Effector memory CD8-positive, alpha-beta T cell (primary cell): ENCODE measurements at places on chromosomes 2 and 18.
A peak's percentile ranks its signal among the peaks of the same experiment; 100 is the strongest.

GRCh38 chr18:42839408-42839807 is 276.1 kb downstream of the RIT2 start:
- no peak overlapping the region for H3K27ac ChIP-seq
- H3K4me1 ChIP-seq = no peaks in the 10 kb centered on the region
- H3K27me3 ChIP-seq = no peaks in the 10 kb centered on the region
- no peaks in the 10 kb centered on the region for H3K36me3 ChIP-seq

- no peak overlapping the region for H3K4me3 ChIP-seq
- peaks cover 42% of the 10 kb centered on the region for H3K27me3 ChIP-seq
- no peak overlapping the region for H3K27ac ChIP-seq
- no peak for DNase-seq
Observed at GRCh38 chr18:8998481-8999217, 103.8 kb upstream of the NDUFV2 start.

- H3K27ac ChIP-seq = peak overlapping the region; percentile 42
- H3K4me1 ChIP-seq = no peaks in the 10 kb centered on the region
- peaks cover 14% of the 10 kb centered on the region for H3K36me3 ChIP-seq
- no peak overlapping the region for H3K4me3 ChIP-seq
- H3K27me3 ChIP-seq = no peaks in the 10 kb centered on the region
Observed at GRCh38 chr2:148987286-148987685, 51.2 kb upstream of the LYPD6B start.

DNA sequence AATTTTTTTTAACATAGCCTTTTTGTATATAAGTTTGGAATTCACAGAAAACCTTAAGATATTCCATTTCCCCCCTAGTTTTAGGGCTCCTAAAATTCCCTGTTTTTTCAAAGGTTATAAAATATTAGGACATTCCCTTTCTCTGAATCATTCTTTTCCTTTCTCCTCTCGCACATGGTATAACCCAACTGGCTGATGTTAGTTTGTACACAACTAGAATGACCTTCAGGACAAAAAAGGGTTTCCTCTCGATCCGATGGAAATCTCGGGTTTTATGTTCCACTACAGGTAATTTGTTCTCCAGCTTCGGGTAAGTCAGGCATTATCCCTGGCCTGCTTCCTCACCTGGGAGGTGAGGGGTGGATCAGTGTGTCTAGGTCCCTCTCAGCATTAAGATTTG is 215.1 kb downstream of the LDLRAD4 start:
- no peaks in the 10 kb centered on the region for H3K27me3 ChIP-seq
- no peaks in the 10 kb centered on the region for H3K36me3 ChIP-seq
- no peak overlapping the region for H3K4me3 ChIP-seq
- H3K4me1 ChIP-seq = no peaks in the 10 kb centered on the region

DNA sequence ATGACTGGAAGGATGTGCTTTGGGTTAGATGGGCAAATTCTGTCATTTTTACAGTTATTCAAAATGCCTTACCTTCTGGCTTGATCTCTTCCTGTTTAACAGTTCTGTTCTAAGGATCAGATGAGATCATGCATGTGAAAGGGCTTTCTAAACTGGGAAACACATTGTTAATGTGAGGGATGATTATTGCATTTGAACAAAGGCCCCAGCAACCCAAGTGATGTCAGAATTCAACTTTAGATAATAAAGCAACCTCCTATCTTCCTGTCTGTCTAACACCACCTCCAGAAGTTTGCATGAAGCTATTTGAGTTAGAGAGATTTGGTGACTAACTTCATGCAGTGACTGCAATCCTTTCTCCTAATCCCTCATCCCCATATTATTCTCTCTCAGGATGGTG is 77.8 kb upstream of the B3GNT2 start:
- H3K27me3 ChIP-seq = no peaks in the 10 kb centered on the region
- H3K27ac ChIP-seq = peak overlapping the region; percentile 44
- H3K4me1 ChIP-seq = peaks cover 22% of the 10 kb centered on the region
- no peaks in the 10 kb centered on the region for H3K36me3 ChIP-seq
- no peak overlapping the region for H3K4me3 ChIP-seq

GRCh38 chr2:84816426-84817026 is 64.4 kb downstream of the TRABD2A start:
- DNase-seq = no peak
- peaks cover 29% of the 10 kb centered on the region for H3K4me1 ChIP-seq
- no peaks in the 10 kb centered on the region for H3K36me3 ChIP-seq
- peak overlapping the region; percentile 35 for H3K27ac ChIP-seq
- no peaks in the 10 kb centered on the region for H3K27me3 ChIP-seq

DNA sequence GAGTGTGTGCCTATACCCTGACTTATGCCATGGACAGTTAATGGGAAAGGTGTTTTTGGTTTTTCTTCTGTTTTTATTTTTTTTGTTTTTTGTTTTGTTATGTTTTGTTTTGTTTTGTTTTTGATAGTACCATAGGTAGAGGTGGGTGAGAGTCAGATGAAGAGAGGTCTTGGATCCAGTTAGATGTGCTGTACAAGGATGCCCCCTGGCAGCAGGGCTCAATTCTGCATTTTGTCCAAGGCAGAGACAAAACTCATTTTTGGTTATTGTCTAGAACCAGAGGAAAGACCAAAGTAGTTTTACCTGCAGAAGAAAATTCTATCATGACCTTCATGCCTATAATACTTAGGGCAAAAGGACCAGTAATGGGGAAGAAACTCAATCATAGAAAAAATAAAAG is 48.5 kb downstream of the SLC5A7 start:
- no peaks in the 10 kb centered on the region for H3K4me1 ChIP-seq
- no peak for DNase-seq
- H3K27me3 ChIP-seq = no peaks in the 10 kb centered on the region
- H3K27ac ChIP-seq = no peak overlapping the region
- H3K4me3 ChIP-seq = no peak overlapping the region

DNA sequence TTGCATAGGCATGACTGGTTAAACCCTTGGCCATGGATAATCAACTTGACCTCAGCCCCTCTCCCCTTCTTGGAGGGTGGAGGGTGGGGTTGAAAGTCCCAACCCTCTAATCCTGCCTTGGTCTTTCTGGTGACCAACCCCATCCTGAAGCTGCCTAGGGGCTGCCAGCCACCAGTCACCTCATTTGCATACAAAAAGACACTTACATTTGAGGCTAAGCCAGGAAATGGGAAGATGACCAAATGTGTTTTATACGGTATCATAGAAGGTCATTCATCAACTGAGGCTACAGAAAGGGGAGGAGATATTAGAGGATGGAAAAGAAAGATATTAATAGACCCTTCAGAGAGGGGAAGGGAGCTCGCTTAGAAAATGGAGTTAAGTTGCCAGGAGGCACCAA is 96.8 kb downstream of the NCK2 start:
- H3K36me3 ChIP-seq = peaks cover 11% of the 10 kb centered on the region
- peak overlapping the region; percentile 86 for H3K27ac ChIP-seq
- H3K4me3 ChIP-seq = no peak overlapping the region
- H3K27me3 ChIP-seq = no peaks in the 10 kb centered on the region

DNA sequence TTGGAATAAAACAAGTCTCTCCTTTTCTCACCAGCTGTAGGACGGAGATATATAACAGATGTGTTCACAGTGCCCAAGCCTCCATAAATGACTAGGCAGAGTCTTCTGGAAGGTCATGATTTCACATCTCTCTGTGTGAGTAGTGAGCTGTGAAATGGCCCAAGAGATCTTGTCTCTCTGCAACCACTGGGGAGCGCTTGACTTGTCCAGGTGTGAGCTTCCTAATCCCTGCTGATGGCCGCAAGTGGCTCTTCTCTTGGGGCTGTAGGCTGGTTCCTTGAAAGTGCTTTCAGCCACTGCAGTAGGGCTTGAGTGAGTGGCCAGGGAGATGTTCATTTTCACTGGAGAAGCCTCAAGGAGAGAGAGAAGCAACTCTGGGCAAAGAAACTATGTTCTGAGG is 38.1 kb upstream of the OTOS start:
- H3K27me3 ChIP-seq = peaks cover 88% of the 10 kb centered on the region
- no peak overlapping the region for H3K27ac ChIP-seq
- H3K36me3 ChIP-seq = no peaks in the 10 kb centered on the region
- H3K4me1 ChIP-seq = no peaks in the 10 kb centered on the region

GRCh38 chr18:12491611-12492435 is 84.1 kb downstream of the PRELID3A start:
- no peaks in the 10 kb centered on the region for H3K4me1 ChIP-seq
- no peak for DNase-seq
- no peaks in the 10 kb centered on the region for H3K27me3 ChIP-seq
- H3K36me3 ChIP-seq = no peaks in the 10 kb centered on the region

DNA sequence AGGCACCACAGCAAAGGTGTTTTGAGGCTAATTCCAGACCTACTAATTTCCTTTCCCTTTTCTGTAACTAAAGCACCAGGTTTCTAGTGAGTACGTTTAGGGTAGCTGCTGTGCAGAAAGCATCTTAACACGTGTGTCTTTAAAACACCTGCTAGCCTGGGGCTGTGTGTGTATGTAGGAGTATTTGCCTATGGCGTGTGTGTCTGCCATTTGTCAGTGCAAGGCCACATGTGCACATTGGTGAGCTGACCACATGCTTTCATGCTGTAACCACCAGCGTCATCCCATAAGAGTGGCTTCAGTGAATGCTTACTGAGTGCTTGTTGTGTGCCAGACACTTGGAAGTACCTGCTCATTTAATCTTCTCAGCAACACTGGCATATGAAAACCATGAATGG is 241.6 kb downstream of the SEPTIN10 start:
- H3K27ac ChIP-seq = no peak overlapping the region
- no peaks in the 10 kb centered on the region for H3K4me1 ChIP-seq
- no peak overlapping the region for H3K4me3 ChIP-seq
- peaks cover 12% of the 10 kb centered on the region for H3K27me3 ChIP-seq
- no peak for DNase-seq

DNA sequence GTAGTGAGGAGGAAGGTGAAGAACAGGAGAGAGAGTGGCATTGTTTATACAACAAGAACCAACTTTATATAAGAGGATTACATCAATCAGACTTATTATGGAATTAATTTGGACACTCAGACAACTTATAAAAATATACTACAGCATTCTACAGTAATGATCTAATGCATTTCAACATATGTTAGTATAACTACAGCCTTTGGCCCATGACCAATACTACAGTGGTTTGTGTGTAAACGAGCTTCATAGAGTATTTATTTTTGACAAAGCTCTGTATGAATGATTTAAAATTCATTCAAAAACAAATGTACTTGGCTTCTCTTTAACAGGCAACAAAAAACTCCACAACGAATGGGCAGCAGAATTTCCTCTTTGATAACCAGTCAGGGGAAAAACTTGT is 72.8 kb downstream of the ZNF521 start:
- DNase-seq = no peak
- H3K27ac ChIP-seq = no peak overlapping the region
- no peak overlapping the region for H3K4me3 ChIP-seq
- H3K36me3 ChIP-seq = no peaks in the 10 kb centered on the region
- peaks cover 9% of the 10 kb centered on the region for H3K27me3 ChIP-seq

GRCh38 chr2:8487461-8487932 is 194.4 kb upstream of the ID2 start:
- H3K27ac ChIP-seq = peak overlapping the region; percentile 99
- peaks cover 36% of the 10 kb centered on the region for H3K36me3 ChIP-seq
- DNase-seq = no peak
- H3K4me1 ChIP-seq = peaks cover 66% of the 10 kb centered on the region
